ENCODE measurements at places on chromosomes 1 and 21.

DNA sequence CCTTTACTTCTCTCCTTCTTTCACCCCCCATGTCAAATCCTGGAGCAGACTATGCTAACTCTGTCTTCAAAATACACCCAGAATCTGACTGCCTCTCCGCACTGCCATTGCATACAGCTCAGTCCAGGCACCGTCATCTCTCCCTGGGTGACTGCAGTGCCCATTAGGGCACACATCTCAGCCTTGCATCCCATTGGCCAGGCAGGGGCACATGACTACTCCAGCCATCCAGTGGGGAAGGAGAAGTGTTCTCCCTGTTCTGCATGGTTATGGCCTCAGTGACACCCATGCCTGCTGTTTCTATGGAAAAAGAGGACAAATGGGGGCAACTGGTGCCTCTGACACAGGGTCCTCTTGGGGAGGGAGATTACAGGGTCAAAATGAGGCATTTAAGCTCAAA lies 270.5 kb downstream of the MATN1 start:
- DNase-seq = no peak

GRCh38 chr21:32463367-32463766 lies 50.9 kb downstream of the EVA1C start:
- DNase-seq = no peak

DNA sequence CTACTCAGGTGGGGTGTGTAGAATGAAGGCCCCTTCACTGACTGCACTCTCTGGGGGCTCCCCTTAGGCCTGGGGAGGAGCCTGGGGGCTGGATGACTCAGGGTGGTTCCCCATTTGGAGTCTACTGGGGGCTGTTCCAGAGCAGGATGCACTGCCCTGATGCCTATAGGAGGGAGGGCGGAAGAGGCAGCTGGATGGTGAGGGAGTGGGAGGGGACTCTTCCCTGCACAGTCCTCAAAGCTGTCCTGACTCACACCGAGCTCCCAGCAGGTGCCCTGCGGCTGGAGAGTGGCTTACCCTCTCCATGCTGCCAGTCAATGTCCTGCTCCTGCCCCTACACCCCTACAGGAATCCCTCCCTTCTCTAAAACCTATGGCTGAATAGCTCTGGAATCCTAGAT lies 204.4 kb downstream of the TRABD2B start:
- no peak for DNase-seq

DNA sequence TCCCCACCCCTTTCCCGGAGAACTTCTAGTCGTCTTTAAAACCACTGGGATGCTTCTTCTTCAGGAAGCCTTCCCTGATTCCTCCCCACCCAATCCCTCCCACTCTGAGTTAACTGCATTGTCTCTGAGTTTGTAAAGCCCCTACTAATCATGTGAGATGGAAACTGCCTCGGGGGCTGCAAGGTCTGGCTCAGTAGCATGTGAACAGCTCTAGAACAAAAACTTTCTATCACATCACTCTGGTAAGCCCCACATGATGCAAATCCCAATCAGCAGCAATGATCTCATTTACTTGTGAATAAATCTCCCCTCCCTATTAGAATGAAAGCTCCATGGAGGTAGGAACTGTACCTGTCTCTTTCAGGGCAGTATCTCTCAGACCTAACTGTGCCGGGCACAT lies 141.0 kb upstream of the JUN start:
- no peak for DNase-seq

DNA sequence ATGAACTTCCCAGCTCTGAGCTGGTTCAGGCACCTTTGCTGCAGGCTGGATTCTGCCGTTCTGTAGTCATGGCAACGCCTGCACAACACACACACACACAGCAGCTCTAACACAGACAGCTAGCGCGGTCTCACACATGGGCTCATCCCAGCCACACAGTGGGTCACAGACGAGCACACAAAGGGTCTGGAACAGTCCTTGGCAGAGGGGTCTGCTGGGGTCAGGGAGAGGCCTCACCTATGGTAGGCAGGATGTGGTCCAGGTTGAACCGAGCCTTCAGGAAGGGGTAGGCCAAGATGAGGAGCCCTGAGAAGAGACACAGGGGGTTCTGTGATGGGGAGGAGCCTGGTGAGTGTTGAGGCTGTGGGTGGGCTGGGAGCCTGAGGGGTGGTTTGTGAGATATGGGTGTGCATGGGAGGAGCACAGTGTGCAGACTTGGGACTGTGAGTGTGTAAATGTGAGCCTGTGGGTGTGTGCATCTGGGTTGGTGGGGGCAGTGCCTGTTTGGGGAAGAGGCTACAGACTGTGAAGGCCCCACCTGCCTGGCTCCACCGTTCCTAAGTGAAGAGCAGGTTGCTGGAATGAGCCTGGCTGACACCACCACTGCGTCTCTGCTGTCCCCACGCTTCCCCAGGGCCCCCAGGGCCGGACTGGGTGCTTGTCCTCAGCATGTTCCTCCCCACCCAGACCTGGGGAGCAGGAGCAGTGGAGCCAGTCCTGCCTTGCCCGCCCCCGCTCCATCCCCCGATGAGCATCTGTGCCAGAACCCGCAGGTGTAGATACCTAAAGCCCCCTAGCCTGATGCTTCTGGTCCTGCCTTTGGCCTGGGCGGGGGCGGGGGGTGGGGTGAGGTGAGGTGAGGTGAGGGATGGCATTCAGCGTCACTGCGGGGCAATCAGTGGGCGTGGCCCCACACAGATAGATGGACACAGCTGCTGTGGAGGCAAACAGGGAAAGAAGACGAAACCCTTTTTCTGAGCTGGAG lies 1.5 kb downstream of the KNCN start:
- peak; percentile 60 for DNase-seq

GRCh38 chr1:103945774-103946173 lies 196.1 kb downstream of the AMY1C start:
- DNase-seq = no peak

GRCh38 chr1:234405676-234406075 lies 32.4 kb downstream of the COA6 start:
- DNase-seq = no peak

DNA sequence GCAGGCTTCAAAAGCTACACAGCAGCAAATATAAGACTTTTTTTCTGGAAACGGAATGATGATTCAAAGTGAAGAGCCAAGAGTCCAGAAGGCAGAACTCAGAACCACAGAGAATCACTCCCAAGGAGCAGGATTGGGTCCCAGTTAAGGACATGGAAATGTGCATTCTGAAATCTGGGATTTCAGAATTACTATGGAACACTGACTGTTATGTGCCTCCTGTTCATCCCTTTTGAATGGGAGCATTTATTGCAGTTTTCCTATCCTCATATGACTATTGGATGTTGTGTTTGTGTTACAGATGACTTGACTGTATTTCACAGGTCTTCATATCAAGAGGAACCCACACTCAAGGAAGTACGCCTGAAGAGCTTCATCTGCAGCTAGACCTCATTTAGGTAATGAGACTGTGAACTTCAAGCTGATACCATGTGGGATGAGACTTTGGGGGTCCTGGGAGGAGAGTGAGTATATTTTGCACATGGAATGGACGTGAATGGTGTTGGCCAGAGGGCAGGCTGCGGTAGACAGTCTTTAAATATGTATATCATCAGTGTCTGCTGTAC lies 17.1 kb upstream of the CAP1 start:
- DNase-seq = no peak

DNA sequence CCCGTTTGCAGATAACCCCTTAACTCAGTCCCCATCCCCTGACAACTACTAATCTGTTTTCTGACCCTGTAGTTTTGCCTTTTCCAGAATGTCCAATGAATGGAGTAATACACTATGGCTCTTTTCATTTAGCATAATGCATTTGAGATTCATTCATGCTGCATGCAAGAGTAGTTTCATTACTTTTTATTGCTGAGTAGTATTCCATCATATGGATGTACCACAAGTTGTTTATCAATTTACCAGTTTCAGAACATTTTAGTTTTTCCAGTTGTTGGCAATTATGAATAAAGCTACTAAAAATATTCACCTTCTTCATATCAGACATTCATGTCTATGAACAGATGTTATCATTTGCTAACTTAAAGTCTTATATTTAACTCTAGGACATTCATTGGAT lies 45.3 kb downstream of the STXBP3 start:
- DNase-seq = no peak

- DNase-seq = no peak
Observed at GRCh38 chr1:58659516-58659915, 40.3 kb downstream of the MYSM1 start.

DNA sequence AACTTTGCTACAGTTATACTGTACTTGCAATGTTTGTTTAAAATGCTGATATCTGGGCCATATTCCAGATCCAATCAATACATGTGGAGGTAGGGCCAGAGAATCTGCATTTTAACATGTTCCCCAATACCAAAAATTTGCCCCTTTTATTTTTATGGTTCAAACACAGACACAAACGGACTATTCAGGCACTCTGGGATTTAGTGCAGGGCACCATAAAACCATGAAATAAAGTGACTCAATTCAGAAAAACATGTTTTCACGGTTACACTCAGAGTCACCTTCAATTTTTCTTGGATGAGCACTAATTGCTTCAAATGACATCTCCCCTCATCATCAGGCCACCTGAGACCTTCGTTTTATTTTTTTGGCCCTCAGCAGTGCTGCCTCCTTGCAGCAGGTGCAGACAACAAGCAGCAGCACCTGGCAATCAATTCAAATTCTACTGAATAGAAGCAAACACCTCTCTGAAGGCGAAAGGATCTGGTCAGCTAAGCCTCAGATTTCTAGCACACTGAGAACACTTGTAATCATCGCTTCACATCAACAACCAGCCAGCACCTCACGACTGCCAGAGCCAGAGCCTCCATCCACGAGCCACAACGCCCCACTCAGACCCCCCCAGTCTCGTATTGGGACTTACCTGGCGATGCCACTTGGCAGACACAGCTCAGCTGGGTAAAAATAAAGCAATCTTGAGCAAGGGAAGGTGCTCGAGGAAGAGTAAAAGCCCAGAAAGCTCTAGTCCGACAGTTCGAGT lies 1.1 kb downstream of the ERO1B start:
- no peak for DNase-seq

GRCh38 chr1:180646547-180646946 lies 14.7 kb downstream of the XPR1 start:
- DNase-seq = no peak

DNA sequence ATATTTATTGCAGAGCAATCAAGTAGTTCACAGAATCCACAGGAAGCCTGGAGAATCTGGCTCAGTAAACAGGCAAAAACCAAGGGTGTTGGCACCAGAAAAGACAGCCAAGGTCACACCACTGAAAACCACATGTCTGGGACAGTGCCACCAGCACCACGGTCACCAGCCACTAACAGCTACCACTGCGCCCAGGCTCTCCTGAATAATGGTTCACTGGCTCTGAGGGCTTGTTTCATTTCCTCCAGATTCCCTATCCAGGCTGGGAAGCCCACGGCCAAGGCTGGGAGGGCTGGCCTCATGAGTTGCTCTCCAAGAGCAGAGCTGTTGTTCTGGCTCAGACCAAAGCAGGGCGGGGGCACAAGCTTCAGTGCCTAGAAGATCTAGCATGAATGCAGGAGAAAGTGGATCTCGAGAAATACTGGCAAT lies 54.5 kb upstream of the PTGFRN start:
- DNase-seq = peak; percentile 86

DNA sequence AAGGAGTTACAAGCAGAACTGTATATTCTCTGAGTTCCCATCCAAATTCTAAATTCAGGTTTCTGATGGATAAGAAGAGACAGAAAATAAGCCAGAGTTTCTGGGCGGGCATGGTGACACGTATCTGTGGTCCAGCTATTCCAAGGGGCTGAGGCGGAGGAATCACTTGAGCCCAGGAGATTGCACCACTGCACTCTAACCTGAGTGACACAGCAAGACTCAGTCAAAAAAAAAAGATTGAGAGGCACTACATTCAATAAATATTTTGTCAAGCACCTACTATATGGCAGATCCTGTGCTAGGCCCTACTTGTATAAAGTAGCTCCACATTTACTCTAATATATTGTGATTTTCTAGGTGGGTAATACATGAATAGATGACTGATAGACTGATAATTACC lies 6.4 kb upstream of the FRRS1 start:
- no peak for DNase-seq

DNA sequence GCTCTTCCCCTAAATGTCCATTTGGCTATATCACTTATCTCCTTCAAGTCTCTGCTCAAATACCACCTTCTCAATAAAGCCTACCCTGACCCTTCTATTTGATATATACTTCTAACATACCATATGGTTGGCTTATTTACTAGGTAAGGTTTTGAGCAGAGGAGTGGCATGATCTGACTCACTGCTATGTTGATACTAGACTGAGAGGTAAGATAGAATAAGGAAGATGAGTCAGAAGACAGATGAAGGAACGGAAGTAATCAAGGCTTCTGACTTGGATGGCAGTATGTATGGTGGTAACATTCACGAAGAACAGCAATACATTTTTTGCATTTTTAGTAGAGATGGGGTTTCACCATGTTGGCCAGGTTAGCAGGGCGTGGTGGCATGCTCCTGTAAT lies 4.8 kb upstream of the HRNR start:
- no peak for DNase-seq

- no peak for DNase-seq
Observed at GRCh38 chr1:44523593-44524591, 118.8 kb downstream of the RNF220 start.

GRCh38 chr1:83692524-83693381 lies 306.2 kb downstream of the TTLL7 start:
- peak; percentile 32 for DNase-seq

DNA sequence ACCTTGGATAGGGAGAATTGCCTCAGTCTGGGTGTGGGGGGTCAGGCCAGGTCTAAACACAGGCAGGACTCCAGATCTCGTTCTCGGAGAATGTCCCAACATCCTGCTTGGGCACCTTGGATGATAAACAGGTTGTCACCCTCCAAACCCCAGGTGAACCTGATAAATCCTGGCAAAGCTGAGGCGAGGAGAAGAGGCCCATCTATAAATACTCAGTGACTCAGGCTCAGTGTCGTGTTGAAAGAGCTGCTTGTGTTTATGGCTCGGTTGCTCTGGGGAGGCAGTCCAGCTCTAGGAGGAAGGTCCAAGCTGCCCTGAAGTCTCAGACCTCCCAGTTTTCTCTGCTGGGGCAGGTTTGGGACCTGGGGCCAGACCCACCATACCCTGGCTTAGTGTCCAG lies 15.8 kb upstream of the TRIM63 start:
- no peak for DNase-seq

DNA sequence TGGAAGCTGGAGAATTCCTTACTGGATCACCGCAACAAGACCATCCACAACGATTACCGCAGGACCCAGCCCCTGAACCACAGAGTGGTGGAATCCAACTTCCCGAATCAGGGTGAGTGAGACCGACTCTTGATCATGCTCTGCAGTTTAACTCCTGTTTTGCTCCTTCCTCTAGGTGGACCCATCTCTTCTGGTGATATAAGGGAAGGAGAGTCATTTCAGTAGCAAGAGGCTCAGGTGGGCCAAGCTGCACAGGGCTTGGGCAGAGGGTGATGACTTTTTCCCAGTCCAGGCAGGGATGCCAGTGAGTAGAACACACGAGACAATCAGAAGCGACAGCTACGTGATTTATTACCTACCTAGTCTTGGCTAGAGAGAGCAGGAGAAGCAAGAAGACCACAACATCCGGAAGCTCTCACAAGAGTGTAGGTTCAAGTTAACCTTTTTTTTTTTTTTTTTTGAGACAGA lies 25.2 kb downstream of the CA6 start:
- DNase-seq = no peak

DNA sequence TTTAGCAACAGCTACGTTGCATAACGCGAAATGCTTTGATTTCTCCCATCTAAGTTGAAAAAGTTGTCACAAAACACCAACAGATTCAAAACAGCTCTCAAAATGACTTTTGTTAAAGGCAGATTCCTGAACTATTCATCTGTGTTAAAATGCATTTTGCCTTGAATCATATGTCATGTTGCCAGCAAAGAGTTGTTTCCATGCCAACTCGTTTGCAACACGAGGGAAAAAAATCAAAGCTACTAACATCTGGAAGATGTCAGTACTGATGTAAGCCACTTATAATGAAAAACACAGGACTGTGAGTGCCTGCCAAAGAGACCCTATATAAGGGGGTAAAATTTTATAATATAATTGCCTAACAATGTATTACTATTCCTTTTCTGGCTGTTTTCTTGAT lies 182.7 kb upstream of the PTBP2 start:
- DNase-seq = peak; percentile 83
